ENCODE measurements at places on chromosomes 2 and 18.

DNA sequence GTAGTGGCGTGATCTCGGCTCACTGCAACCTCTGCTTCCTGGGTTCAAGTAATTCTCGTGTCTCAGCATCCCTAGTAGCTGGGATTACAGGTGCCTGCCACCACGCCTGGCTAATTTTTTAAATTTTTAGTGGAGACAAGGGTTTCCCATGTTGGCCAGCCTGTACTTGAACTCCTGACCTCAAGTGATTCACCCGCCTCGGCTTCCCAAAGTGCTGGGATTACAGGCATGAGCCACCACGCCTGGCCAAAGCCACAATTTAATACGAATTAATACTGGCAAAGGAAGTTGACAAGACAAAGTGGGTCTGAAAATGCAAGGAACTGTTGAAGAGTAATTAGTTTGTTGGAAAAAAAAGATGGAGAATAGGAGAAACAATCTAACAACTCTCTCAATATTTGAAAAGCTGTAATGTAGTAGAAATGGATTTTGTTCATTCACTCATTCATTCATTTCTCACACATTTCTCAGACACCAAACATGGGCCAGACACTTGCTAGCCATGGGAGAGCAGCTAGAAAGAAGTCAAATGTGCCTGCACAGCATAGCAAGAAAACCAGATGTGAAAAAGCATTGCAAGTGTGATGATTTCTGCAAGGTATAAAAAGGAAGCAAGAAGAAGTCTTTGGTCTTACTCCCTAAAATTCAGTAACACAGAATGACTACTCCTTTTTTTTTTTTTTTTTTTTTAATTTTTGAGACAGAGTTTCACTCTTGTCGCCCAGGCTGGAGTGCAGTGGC lies 39.4 kb upstream of the ATL2 start:
- no peak for DNase-seq
- H3K36me3 ChIP-seq: no peaks in the 10 kb centered on the region
- no peak overlapping the region for H3K27ac ChIP-seq

DNA sequence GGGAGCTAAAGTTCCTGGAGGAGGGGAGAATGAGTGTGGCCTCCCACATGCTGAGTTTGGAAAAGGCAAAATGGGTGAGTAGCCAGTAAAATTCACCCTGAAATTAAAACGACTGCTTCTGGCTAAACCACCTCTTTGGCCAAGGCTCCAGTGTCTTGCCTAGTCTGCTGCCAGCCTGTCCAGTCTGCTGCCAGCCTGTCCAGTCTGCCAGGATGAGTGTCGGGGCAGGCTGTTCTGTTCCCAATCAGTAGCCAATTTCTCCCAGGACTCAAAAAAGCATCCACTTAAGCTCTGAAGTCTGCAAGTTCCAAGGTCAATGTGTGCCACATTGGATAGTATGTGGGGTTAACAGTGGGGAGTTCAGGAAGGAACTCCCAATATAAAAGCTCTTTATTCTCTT lies 134.6 kb upstream of the KLHL29 start:
- no peaks in the 10 kb centered on the region for H3K36me3 ChIP-seq
- DNase-seq: no peak
- no peak overlapping the region for H3K4me3 ChIP-seq
- no peaks in the 10 kb centered on the region for H3K27me3 ChIP-seq
- no peaks in the 10 kb centered on the region for H3K4me1 ChIP-seq
- no peak overlapping the region for H3K27ac ChIP-seq

- no peak for DNase-seq
- H3K4me1 ChIP-seq: no peaks in the 10 kb centered on the region
- no peak overlapping the region for H3K27ac ChIP-seq
- H3K4me3 ChIP-seq: no peak overlapping the region
- no peaks in the 10 kb centered on the region for H3K36me3 ChIP-seq
Observed at GRCh38 chr2:69087912-69088240, 74.9 kb downstream of the ANTXR1 start.

- H3K27me3 ChIP-seq: no peaks in the 10 kb centered on the region
- no peak for DNase-seq
- H3K27ac ChIP-seq: no peak overlapping the region
- no peaks in the 10 kb centered on the region for H3K4me1 ChIP-seq
Observed at GRCh38 chr2:37692711-37693110, 21.3 kb upstream of the CDC42EP3 start.

- H3K36me3 ChIP-seq: no peaks in the 10 kb centered on the region
- H3K4me3 ChIP-seq: no peak overlapping the region
- DNase-seq: no peak
Observed at GRCh38 chr2:141611981-141612380, 518.8 kb downstream of the LRP1B start.

GRCh38 chr2:157821519-157822131 lies 54.5 kb downstream of the ACVR1 start:
- H3K27ac ChIP-seq: no peak overlapping the region
- H3K27me3 ChIP-seq: no peaks in the 10 kb centered on the region
- no peaks in the 10 kb centered on the region for H3K4me1 ChIP-seq
- no peak overlapping the region for H3K4me3 ChIP-seq
- no peak for DNase-seq
- peaks cover 13% of the 10 kb centered on the region for H3K36me3 ChIP-seq

GRCh38 chr2:3780477-3781402 lies 77.4 kb downstream of the DCDC2C start:
- no peaks in the 10 kb centered on the region for H3K27me3 ChIP-seq
- no peak overlapping the region for H3K4me3 ChIP-seq
- no peaks in the 10 kb centered on the region for H3K36me3 ChIP-seq
- H3K4me1 ChIP-seq: peaks cover 4% of the 10 kb centered on the region

GRCh38 chr2:136116151-136116812 lies 1.7 kb downstream of the CXCR4 start:
- peak overlapping the region; percentile 94 for H3K27ac ChIP-seq
- DNase-seq: peak; percentile 69
- H3K4me1 ChIP-seq: peaks cover 39% of the 10 kb centered on the region
- H3K4me3 ChIP-seq: peak overlapping the region; percentile 89
- H3K36me3 ChIP-seq: peaks cover 43% of the 10 kb centered on the region
- H3K27me3 ChIP-seq: no peaks in the 10 kb centered on the region

DNA sequence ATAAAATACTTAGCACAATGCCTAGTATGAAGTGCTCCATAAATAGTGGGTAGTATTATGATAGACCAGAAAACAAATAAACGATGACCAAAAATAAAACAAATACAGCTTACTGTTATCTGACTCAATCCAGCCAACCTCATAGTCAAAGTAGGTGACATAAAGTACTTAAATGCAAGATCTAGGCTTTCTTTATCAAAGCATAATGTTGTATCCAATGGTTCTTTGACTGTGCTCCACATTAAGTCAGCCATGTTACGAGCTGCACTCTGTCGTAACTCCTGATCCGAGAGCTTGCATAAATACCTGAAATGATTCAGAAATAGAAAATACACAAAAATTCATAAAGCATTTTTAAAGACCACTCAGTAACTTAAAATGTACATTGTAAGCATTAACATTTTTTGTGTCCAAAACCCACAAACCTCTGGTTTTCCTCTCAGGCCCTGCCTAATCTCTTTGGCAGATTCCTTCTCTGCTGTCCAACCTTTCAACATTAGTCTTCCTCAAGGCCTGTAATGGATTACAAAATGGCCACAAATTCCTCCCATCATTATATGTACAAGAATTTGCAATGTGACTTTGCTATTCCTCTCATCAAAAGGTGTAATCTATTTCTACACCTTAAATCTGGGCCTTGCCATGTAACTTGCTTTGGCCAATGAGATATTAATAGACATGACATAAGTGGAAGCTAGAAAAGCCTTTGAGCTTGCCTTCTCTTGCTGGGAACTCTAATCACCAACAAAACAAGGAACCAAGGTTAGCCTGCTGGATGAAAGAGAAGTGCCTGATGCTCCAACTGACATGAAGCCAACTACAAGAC lies 90.6 kb downstream of the USP34 start:
- no peaks in the 10 kb centered on the region for H3K27me3 ChIP-seq
- H3K4me1 ChIP-seq: no peaks in the 10 kb centered on the region
- no peak overlapping the region for H3K27ac ChIP-seq
- DNase-seq: no peak
- peaks cover 23% of the 10 kb centered on the region for H3K36me3 ChIP-seq
- H3K4me3 ChIP-seq: no peak overlapping the region

- H3K36me3 ChIP-seq: no peaks in the 10 kb centered on the region
- H3K4me3 ChIP-seq: no peak overlapping the region
- H3K27ac ChIP-seq: no peak overlapping the region
- H3K4me1 ChIP-seq: peaks cover 47% of the 10 kb centered on the region
- H3K27me3 ChIP-seq: no peaks in the 10 kb centered on the region
- no peak for DNase-seq
Observed at GRCh38 chr2:42138163-42139015, 30.8 kb upstream of the EML4 start.

DNA sequence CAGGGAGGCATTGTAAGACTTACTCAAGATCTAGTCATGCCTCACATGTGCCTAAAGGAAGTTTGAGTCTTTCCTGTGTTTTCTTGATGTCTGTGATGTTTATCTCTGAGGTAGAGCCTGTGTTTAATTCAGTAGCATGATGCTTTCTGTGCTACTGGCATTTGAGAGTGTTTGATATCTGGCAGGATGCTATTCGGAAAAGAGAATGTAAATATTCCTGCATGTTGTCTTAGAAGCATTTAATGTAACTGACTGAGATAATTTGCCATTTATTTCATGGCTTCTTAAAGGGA lies 58.8 kb downstream of the GREB1L start:
- no peak for DNase-seq
- no peaks in the 10 kb centered on the region for H3K4me1 ChIP-seq
- H3K27me3 ChIP-seq: no peaks in the 10 kb centered on the region
- no peaks in the 10 kb centered on the region for H3K36me3 ChIP-seq

Measured in naive thymus-derived CD4-positive, alpha-beta T cell (primary cell).